ENCODE measurements at places on chromosomes 3 and 15.

DNA sequence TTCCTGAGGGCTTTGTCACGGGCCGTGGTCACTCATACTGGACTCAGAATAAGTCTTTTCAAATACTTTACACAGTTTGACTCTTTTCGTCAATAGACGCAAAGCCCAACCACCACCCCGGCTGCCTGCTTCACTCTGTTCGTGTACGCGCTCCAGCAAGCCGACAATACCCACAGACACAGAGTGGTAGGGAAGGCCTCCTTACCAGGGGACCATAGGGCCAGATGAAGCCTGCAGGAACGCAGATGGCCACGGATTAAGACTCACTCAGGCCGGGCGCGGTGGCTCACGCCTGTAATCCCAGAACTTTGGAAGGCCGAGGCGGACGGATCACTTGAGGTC lies 29.7 kb downstream of the EFCAB12 start:
- DNase-seq: peak; percentile 12

GRCh38 chr15:93997071-93997658 lies 234.2 kb upstream of the MCTP2 start:
- no peak for DNase-seq

DNA sequence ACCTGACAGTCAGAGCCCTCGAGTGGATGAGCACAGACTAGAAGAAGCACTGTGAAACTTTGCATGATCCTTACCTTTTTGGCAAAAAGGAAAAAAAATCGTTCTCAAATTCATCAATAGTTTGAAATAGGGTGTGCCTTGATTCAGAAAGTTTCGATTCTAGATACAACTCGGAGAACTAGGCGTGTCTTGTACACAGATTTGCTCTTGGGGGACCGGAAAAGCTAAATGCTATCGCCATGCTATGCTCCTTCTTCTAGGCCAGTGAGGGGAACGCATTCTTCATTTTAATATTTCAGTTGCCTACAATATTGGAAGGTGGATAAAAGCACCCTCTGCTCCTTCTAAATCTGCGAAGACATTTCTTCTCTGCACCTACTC lies 25.0 kb downstream of the CD86 start:
- DNase-seq: no peak

DNA sequence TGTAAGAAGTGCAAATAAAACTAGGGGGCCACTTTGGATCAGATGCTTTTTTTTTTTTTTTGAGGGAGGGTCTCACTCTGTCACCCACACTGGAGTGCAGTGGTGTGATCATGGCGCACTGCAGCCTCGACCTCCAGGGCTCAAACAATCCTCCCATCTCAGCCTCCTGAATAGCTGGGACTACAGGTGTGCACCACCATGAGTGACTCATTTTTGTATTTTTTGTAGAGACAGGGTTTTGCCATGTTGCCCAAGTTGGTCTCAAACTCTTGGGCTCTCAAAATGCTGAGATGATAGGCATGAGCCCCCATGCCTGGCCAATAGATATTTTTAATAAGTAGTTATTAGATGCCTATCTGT lies 20.8 kb downstream of the CCR1 start:
- DNase-seq: no peak

GRCh38 chr3:17882981-17883380 lies 140.6 kb upstream of the TBC1D5 start:
- DNase-seq: no peak

DNA sequence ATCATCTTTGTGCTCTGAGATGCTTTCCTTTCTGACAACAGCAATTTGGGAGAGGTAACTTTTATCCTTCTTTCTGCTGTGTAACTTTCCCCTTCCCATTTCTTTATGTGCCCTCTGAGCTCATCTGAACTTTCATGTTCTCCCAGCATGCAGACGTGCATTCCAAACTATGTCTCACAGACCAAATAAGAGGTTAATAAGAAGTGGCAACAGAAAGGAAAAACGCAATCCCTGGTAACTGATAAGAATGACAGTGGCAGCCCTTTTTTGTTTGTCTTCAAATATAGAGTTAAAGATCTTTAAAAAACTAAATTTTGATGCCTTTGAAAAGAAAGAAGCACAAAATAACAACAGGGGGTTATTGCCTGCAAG lies 533.4 kb downstream of the FOXP1 start:
- DNase-seq: no peak

GRCh38 chr15:47586653-47587224 lies 130.6 kb upstream of the SEMA6D start:
- DNase-seq: no peak

DNA sequence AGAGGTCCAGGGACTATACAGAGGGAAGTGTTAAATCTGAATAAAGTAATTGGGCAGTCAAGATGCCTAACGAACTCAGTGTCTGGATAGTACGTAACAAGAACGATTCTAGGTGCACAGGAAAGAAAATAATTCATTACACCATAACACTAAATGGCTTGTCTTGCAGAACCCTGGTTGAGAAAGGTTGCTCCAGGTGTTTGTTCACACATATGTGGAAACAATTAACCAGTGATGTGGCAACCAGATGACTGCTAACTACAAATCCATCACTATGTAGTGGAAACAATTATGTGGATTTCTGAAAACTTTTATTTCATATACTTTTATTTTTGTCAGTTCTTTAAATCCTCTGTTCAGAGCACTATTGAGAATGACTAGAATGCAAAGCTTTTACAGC lies 10.4 kb upstream of the HDC start:
- no peak for DNase-seq

DNA sequence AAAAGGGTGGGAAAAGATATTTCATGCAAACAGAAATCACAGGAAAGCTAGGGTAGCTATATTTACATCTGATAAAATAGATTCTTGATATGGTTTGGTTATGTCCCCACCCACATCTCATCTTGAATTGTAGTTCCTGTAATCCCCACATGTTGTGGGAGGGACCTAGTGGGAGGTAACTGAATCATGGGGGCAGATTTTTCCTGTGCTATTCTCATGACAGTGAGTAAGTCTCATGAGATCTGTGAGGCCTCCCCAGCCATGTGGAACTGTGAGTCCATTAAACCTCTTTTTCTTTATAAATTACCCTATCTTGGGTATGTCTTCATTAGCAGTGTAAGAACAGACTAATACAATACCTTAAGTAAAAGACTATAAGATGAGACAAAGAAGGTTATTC lies 558.1 kb downstream of the RSL24D1 start:
- no peak for DNase-seq

DNA sequence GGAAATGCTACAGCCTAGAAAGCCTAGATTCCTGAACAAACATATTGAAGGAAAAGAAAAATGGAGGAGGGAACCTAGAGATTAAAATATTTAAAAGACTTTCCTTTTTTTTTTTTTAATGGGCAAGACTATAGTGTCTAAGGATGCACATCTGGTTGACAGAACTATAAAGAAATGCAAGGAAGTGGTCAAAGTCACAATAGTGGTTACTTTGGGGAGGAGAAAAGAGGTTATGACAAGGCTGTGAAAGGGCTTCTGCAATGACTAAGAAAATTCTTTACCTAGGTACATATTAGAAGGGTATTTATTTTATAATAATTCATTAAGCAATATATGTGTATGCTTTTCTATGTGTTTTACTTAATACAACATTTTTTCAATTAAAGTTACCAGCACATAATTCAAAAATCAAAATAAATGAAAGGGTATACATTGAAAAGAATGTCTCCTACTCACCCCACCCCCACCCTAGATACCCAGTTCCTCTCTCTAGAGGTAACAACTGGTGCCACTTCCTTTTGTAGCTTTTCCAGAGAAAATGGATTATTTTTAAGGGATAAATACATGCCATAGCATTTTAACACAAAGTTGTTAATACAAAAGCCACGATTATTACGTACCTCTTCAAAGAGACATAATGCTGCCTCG lies 70.1 kb downstream of the HERC1 start:
- DNase-seq: no peak

GRCh38 chr3:123488645-123489347 lies 39.9 kb upstream of the ADCY5 start:
- no peak for DNase-seq

DNA sequence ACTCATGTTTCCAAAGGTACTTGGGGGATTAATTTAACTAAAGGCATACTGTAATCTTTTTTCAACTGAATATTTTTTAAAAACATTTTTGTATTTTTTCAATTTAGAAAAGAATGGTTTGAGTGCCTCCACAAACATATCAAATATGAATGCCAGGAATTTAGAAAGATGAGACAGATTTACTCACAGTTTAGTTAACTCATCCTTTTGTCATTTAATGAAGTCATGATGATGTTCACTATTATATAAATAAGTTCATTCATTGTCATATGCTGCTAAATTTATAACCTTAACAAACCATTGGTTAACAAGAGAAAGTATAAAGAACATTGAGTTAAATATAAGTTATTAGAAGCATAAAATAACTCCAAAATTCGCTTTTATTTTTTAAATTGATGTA lies 50.0 kb downstream of the FGF7 start:
- no peak for DNase-seq

DNA sequence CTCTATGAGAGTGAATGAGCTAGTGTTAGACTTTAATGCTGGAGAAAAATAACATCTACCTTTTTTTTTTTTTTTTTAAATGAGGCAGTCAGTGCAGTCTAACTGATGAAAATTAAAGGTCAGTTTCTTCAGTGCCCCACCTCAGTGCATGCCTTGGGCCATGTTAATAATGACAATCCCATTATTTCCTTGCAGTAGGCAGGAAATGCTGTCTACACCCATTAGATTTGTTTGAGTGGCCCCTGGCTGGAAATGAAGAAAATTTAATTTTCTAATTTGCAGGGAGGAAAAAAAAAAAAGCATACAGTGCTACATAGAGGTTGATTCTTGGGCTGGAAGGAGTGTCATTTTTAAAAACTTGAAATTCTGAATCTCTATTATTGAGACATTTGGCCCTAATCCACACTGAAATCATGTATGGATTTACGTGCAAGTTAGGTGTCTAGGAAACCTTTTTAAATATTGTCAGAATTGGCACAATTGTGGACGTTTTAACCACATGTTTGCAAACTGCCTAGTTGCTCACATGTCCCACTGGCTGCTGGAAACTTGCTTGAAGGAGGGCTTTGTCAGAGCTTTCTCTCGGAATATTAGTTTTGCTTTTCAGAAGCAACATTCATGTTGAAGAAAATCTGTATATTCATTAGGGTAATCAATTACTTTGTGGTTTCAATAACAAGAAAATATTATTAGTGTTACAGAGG lies 18.4 kb downstream of the FNDC3B start:
- no peak for DNase-seq

DNA sequence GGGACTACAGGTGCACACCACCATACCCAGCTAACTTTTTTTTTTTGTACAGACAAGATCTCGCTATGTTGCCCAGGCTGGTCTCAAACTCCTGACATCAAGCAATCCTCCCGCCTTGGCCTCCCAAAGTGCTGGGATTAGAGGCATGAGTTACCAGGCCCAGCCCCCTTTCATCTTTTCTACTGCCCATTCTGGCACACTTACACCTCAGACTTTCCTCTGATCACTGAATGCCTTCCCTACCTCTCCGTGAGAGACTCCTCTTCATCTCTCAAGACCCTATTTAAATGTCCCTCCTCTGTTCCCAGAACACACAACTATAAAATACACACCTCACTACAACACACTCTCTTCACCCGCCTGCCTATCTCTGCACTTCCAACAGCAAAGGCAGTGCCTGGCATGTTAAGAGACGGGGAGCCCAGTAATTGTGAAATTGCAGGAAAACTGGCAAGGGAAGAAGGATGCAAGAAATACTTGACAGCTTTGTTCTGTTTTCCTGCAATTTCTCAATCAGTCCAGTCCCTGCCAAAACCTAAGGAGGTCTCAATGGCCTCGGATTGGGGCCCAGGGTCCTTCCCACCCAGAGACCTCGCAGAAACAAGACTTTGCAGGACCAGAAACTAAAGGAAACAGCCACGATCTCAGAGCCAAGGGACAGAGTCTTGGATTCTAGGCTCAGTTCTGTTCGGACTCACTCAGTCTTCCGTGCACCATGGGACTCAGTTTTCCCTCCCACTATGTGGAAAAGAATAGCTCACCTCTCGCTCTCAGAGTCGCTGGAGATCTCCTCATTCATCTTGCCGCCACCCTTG lies 849 bp downstream of the RRP9 start:
- DNase-seq: no peak

GRCh38 chr3:119810018-119810435 lies 28.1 kb downstream of the NR1I2 start:
- DNase-seq: peak; percentile 62

Measured in activated naive CD8-positive, alpha-beta T cell treated with anti-CD3 and anti-CD28 coated beads for 36 hours (primary cell).